ENCODE measurements at places on chromosomes 1 and 21.

- DNase-seq, result no peak
Measured at GRCh38 chr1:17603091-17603841, 63.8 kb downstream of the ARHGEF10L start.

DNA sequence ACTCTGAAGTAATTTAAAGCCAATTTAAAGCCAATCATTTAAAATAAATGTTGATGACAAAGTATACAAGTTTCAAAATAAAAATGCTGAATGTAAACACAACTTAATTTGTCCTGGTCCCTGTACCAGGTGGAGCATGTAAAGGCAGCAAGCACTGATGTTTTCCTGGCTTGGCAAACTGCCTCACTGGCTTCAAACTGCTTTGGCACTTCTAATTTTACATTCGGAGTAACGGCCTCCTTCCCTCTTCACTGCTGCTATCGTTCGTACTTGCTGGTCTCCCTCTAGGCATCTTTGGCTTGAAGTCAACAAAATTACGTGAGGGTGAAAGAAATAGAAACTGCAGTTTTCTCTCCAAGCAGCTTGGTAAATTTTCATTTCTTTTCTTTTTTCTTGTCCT lies 287.9 kb downstream of the LTN1 start:
- no peak for DNase-seq

- DNase-seq, result no peak
Measured at GRCh38 chr1:245264226-245264625, 109.4 kb downstream of the KIF26B start.

- no peak for DNase-seq
Measured at GRCh38 chr1:167106119-167106461, 12.2 kb downstream of the STYXL2 start.

- DNase-seq, result no peak
Measured at GRCh38 chr1:212651521-212651920, 43.0 kb downstream of the ATF3 start.

GRCh38 chr1:21294266-21294989 lies 4.2 kb upstream of the ECE1 start:
- peak; percentile 88 for DNase-seq

- no peak for DNase-seq
Measured at GRCh38 chr1:63864224-63864641, 90.4 kb downstream of the ROR1 start.

DNA sequence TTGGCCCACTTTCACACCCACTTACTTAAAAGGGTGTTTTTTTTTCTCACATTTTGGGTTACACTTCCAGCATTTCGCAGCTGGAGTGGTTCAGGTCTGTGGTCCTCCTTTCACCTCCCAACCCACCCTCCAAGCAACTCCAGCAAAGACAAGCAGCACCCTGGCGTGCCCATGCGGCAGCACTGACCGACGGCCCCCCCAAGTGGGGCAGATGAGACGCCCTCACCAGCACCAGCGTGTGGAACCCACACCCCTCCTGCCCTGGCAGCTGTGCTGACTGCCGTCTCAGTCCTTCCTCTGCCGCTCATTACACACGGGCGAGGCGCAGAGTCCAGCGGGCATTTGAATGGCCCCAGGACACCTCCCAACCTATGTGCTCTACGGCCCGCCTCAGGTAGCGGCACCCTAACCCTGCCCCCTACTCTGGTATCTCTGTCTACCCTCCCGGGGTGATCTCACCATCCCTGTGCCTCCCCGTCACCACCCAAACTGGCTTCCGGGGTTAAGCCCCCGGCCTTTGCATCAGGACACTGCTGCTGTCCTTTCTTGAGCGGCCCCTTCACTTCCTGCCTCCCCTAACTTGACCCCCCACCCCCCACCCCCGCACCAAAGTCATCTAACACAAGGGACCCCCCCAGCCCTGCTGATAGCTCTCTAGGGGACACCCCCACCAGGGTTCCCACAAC lies 10.9 kb downstream of the LSS start:
- DNase-seq, result no peak

All from effector memory CD4-positive, alpha-beta T cell (primary cell).